GM12878 (cell line): ENCODE measurements at places on chromosomes 7 and 10.

- DNase-seq, result no peak
Observed at GRCh38 chr10:126561921-126562680, 108.4 kb downstream of the C10orf90 start.

GRCh38 chr7:39540320-39540719, 25.9 kb upstream of the YAE1 start:
- DNase-seq, result no peak

- no peak for DNase-seq
Observed at GRCh38 chr10:96369890-96370583, 11.2 kb upstream of the OPALIN start.

DNA sequence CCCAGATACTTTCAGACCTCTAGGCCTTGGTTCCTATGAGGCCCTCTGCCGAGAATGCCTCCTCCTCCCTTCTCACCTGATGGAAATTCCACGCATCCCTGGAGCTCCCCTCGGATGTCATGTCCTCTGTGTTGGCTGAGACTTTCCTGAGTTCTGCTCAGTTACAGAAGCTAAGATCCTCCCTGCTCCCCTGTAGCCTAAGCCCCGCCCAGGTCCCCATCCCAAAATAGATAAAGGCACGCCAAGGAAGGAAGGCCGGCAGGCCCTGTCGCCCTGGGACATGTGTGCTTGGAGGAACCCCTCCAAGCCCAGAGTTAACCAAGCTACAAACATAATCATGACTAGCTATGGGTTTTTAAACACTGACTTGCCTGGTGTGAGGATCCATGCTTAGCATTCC, 123.5 kb downstream of the SORBS1 start:
- no peak for DNase-seq

GRCh38 chr7:1227814-1228544, 4.7 kb upstream of the UNCX start:
- no peak for DNase-seq

GRCh38 chr7:56083150-56083785, 9.5 kb downstream of the PHKG1 start:
- DNase-seq, result no peak

DNA sequence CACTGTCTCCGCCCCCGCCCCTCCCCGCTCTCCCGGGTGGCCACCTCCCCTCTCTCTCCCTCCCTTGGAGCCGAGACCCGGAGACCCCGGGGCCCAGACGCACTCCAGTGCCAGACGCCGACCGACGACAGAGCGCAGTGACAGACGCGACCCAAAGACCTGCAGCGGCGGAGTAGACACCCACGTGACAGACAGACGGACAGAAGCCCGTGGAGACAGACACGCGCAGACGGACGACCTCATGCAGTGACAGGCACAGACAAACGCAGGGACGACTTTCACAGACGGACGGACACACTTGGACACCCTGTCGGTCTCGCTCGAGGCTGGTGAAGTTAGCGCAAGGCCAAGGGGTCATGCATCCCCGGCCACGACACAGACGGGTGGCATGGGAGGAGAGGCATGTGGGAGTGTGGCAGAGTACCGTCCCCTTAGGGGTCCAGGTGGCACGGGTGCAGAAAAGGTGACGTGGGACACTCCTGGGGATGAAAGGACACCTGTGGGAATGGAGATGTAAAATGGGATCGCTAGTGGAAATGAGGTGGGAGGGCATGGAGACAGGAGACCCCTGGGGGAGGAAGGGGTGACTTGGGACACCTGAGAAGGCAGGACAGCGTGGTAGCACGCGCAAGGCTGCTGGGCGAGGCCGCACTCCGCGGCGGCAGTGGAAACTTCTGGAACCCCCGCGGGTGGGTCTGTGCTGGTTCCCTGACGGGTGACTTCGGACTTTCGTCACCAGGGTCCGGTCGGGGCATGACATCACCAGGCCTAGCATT, 456 bp upstream of the ACHE start:
- DNase-seq, result no peak

DNA sequence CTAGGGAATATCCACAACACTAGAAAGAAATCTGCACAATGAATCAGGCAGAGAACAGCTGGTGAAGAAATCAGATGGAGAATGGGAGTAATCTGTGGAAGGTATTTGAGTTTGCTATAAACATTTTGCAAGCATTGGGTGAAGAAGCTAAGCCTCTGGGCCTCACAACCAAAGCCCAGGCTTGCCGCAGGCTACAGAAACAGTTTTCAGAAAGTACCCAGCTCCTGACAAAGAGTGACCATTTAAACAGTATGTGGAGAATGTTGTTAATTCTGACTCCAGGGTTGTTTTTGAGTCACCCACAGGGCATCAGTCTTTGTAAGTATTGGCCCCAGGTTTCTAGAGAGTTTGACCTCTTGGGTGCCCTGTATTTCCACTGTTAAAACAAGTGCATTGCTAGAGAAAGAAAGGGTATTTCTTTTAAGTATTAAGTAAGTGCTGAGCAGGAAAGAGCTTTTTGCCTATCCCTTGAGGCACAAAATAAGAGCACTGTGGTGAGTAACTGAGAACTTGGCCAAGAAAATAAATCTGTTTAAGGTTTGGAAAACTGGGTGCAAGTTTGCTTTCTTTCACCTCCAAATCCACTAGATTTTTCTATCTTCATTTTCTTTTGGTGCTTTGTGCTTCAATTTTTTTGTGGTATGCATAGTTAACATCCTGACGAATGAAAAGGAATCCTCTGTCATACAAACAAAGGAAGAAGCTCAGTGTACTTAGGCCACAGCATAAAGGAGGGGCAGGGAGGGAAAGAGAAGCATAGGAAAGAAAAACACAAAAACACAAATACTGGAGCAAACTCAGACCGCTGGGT, 691.8 kb downstream of the SUGCT start:
- DNase-seq, result no peak

DNA sequence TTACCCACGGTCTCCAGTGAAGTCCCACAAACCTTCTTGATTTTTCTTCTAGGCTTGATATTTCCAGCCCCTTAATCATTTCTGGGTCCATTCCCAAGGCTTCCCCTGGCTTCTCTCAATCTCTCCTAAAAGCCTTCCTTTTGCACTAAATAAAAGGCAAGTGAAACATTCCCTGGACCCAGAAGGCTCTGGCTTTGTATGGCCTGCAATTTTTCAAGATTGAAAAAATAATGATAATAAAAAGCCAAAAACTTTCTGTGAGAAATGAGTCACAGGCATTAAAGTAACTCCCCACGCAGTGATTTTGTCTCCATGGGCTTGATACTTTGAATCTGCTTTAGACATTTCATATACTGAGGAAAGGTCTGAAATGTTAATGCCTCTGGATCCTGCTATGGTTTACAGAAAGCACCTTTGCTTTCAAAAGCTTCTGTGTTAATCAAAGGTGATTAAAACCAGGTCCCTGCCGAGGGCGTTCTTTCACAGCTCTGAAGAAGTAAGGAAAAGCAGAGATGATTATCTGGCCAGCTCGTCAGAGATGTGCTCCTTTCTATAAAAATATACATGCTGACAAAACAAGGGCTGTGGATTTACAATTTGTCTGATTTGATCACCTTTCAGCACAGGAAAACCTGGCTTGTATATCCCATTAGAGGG, 118.9 kb upstream of the TMEM72 start:
- no peak for DNase-seq

DNA sequence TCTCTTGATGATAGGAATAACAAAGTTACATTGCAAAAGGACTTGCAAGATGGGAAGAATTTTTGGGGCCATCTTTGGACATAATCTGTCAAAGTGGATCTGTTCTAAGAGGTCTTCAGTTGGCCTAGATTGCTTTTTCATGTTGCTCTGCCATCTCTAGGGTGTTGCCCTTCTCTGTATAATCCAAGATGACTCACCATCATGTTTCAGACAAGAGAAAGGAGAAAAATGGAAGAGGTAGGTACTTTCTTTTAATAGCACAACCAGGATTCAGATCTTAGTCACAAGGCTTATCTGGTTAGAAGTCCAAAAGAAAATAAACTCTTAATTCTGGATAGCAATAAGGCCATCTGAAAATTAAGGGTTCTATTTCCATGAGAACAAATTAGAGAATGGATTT, 38.7 kb upstream of the FOXP2 start:
- DNase-seq, result no peak

DNA sequence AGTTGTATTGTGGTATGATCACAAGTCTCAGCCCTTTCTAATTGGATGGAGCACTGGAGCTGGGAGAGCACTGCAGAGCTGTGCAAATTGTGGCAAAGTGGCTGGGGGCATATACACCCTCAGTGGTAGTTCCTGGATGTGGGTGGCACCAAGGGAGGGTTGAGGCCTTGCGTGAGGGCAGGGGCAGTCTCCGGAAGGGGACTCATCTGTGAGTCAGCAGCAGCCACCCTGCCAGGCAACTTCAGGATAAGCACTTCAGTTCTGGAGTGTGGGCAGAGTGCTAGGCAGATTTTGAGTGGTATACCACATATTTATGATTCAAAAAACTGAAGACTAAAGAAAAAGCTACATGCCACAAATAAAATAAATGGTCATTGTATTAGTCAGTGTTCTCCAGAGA, 210.5 kb downstream of the ETV1 start:
- DNase-seq, result no peak

- DNase-seq, result no peak
Observed at GRCh38 chr10:123429706-123430221, 236.4 kb upstream of the GPR26 start.

- no peak for DNase-seq
Observed at GRCh38 chr10:98248018-98248417, 20.0 kb downstream of the LOXL4 start.

- DNase-seq, result no peak
Observed at GRCh38 chr7:50687096-50687495, 95.6 kb downstream of the GRB10 start.

DNA sequence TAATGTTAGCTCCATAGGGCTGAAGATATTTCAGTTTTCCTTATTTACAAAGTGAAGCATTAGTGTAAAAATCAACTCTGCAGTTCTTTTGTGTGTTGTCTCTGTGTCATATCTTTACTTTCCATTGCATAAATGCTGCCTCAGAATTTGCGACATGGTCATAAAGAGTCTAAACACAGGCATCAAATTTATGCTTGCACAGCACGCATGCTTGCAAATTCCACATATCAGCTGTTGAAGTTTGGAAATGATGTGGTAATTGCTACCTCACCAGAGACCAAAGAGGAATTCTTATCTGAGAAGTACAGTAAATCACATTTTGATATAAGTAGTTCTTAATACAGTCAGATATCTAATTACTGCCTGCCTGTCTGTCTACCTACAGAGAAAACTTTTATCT, 348.2 kb upstream of the GRM3 start:
- DNase-seq, result no peak

DNA sequence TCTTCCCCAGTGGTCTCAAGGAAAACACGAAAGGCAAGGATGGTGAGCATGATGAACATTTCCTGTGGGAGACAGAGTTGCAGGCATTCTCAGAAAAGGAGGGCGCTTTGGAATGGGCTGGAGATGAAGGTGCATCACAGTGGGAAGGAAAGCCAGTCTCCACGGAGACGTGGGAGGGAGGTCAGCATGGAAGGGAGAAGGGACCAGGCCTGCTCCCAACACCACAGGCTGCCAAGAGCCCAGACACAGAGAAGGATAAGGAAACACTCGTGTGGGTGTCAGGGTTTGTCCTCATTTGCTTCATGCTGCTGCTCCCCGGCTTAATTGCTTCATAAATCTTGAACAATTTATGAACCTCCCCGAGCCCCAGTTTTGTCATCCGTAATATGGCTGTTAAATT, 231.5 kb upstream of the ZNF32 start:
- DNase-seq, result no peak

DNA sequence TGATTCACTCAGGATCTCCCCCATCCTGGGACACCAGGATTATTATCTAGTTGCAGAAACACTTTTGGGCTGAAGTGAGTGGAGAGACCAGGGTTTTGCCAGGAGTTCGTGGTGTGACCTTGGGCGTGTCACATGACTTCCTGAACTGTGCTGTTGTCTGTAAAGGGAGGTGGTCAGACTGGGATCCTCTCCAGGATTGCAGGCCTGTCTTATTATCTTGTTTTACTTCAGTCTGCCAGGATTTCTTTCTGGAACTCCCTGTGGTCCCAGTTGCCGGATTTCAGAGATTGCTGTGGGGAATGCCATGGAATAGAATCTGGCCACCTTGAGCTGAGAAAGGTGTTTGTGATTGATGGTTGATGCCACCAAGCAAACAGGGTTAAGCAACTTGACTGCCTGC, 35.8 kb downstream of the CRCP start:
- DNase-seq, result no peak

GRCh38 chr7:141704741-141705140, 2.8 kb upstream of the DENND11 start:
- no peak for DNase-seq

DNA sequence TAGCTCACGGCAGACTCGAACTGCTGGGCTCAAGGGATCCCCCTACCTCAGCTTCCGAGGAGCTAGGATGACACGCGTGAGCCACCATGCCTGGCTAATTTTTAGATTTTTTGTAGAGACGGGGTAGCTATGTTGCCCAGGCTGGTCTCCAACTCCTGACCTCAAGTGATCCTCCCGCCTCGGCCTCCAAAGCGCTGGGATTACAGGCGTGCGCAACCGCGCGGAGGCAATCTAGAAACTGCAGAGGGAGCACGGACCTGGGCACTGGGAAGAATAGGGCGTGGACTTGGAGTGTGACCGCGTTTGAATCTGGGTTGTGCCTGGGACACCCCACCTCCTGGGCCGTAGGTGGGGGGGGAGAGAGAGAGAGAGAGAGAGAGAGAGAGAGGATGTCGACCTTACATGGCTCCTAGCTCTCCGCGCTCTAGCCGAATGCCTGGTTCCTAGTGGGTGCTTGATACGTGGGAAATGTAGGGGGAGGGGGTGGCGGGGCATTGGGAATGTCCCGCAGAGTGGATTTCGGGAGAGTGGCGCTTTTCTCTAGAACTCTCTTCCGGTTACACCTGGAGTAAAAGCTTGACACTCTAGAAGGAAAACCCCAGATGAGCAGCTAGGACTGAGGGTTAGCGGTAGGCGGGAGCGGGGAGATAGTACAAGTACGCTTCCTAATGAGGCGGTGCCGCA, 1.2 kb upstream of the MAP3K8 start:
- no peak for DNase-seq

- DNase-seq, result no peak
Observed at GRCh38 chr10:112526139-112526538, 79.1 kb downstream of the VTI1A start.

GRCh38 chr7:71615017-71615416, 483.1 kb downstream of the GALNT17 start:
- DNase-seq, result no peak

GRCh38 chr7:48154792-48155413, 16.4 kb upstream of the ABCA13 start:
- no peak for DNase-seq

- no peak for DNase-seq
Observed at GRCh38 chr7:43114458-43114780, 2.0 kb downstream of the HECW1 start.

DNA sequence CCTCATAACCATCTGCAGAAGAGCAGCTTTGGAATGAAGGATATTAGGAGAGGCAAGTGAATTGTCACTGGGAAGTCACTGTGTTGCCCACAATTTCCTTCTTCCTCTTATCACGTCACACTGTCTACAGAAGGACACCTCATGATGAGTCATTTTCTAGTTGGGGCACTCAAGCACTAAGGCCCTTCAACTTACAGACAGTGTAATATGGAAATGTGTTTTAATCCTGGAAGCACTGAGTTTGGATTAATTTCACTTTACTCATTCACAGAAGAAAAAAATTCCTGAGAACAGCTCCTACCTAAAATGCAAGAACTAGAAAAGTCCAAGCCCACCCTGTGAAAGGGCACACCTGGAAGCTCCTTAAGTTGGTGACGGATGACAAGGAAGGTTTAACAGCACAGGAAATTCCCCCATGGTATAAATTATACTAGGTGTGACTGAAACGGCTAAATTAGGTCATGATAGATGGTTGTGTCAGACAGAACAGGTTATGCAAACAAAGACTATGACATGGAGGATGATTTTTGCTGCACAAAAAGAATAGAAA, 56.6 kb downstream of the PARD3 start:
- peak; percentile 34 for DNase-seq

- no peak for DNase-seq
Observed at GRCh38 chr7:34236057-34236456, 330.7 kb downstream of the BMPER start.
